ENCODE measurements at places on chromosomes 1 and 21.

DNA sequence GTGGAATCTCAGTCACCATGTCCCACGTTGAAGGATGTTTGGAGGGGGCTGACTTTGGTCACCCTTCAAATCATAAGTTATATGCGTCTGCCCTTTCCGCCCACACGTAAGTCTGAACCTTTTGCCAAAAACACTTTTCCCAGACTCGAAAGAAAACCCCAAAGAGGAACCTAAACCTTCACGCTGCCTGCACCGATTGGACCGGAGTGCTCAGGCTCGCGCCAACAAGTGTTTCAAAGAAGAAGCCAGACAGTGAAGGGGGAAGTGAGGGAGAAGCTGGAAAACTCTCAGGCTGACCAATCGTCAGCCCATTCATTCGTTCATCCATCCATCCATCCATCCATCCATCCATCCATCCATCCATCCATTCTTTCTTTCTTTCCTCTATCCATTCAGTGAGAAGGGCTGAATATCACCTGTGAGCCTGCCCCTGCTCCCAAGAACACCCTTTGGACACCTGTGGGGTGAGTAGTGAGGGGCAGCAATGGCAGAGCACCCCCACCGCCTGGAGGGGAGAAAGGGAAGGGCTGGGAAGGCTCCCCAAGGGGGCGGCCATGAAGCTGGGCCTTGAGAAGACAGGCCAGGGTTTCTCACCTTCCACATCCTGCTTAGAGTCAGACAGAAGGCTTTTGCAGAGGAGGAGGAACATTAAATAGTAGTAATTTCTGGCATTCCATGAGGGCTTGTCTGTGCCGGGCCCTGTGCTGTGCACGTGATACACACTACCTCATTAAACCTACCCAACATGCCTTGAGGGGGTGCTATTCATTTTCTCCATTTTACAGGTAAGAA lies 27.1 kb upstream of the RUNX3 start:
- no peak for DNase-seq

DNA sequence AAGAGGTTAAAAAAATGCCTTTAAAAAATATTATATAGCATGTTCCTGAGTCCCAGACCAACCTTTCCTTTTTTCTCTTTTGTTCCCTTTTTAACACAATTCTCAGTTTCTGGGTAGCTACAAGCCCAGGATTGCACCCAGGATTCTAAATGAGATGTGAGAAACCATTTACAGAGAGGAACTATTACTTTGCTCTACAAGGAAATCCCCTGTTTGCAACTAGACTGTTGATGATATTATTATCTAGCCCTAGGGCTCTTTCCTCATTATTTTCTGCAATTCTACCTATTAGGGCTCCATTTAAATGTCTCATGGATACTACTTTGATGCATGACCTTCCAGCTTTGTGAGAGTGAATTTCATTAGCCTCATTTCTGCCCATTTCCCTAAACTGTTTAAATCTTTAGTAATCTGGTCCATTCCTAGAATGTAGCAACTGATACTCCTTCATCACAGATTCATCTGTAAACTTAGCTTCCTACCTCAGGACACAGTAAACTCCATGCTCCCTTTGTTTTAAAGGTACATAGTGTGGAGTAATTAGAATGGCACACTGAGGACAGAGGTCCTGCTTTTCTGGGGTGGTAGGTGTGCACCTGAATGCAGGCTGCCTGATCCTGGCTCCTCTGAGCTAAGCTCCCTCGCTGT lies 7.1 kb upstream of the KIF14 start:
- no peak for DNase-seq

- no peak for DNase-seq
Measured at GRCh38 chr1:198185146-198185545, 28.3 kb downstream of the NEK7 start.

GRCh38 chr1:109527098-109527811 lies 12.4 kb upstream of the GPR61 start:
- DNase-seq, result no peak

GRCh38 chr21:28959367-28960099 lies 33.1 kb downstream of the LTN1 start:
- DNase-seq, result no peak

GRCh38 chr1:89758156-89758555 lies 62.7 kb upstream of the LRRC8D start:
- no peak for DNase-seq

DNA sequence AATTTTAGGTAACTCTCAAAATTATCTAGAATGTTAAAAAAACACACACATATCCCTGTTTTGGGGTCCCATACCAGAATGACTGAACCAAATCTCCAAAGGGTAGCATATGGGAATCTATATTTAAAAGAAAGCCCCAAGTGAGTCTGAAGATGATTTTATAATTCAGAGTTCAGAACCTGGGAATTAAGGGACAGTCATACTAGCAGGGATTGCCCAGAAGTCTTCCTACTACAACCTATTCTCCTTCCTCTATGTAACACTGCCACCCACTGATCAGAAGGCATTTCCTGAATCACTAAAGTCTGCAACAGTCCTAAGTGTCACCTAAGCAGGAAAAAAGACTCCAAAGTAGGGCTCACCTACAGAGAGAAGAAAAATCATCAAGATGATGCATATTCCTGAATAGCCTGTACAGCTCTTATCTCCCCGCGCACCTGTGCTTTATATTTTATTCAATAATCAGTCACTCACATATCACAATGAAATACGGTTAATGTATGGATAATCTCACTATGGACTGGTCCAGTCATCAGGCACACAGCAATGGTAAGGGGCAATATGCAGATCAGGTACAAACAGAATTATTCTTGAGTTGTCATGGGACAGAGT lies 4.9 kb downstream of the RGS1 start:
- no peak for DNase-seq

DNA sequence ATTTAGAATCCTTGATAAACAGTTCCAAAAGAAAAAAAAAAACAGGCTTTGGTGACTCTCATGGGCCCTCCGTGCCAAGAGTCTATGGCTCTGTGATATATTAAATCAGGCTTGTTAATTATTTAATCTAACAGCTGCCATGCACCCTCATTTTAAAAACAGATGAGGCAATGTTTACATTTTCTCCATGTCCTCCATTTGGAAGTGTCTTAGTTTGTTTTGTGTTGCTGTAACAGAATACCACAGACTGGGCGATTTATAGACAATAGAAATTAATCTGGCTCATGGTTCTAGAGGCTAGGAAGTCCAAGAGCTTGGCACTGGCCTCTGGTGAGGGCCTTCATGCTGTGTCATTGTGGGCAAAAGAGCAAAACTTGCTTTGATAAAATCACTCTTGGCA lies 58.0 kb downstream of the B3GALT5 start:
- DNase-seq, result no peak

DNA sequence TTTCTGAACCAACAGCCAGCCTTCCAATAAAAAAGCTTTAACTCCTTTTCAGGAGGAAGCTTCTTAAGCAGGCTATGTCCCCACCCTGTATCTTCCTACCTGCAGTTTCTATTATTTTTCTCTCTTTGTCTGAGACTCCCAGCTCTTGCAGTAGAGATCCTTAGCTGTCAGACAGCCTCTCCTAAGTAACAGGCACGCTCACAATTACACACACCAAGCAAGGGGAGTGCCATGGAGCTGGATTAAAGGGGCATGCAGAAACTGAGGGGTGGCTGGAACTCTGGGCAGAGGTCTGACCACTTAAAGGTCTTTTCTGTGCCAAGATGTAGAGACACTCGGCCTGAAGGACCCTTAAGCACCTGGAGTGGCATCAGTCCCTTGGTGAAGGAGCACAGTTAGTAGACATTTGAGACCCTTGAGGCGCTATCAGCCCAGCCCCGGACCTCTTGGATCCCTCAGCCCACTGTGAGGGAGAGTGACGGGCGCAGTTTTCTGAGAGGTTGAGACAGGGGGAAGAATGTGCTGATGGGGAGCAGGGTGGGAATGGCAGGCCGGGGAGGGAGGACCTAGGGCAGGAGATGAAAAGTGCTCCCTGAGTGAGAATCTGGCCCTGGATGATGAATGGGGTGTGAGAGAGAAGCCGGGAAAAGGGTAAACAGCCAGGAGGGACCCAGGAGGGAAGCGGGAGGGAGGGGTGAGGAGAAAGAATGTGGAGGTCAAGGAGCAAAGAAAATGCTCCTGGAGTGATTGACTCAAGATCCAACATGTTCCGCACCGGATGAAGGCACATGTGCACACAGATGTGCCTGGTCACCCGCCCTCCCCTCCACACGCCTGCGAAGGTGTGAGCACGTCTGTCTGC lies 13.3 kb downstream of the PLXNA2 start:
- DNase-seq, result no peak

DNA sequence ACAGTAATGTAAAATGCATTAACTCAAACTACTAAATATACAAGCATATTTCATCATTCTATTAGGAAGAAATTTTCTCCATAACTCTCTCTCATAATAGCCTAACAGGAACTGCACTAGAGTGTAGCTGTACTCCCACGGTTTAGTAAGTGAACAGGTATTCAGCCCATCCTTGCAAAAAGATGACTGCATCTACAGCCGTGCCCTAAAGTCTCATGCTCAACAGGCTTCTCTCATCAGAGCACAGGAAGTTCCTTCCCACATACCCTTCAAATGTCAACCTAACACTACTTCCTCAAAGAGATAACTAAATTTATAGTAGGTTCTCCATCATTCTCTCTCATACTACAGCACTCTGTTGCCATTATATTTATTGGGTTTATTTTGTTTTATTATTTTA lies 251.6 kb downstream of the AKT3 start:
- no peak for DNase-seq

DNA sequence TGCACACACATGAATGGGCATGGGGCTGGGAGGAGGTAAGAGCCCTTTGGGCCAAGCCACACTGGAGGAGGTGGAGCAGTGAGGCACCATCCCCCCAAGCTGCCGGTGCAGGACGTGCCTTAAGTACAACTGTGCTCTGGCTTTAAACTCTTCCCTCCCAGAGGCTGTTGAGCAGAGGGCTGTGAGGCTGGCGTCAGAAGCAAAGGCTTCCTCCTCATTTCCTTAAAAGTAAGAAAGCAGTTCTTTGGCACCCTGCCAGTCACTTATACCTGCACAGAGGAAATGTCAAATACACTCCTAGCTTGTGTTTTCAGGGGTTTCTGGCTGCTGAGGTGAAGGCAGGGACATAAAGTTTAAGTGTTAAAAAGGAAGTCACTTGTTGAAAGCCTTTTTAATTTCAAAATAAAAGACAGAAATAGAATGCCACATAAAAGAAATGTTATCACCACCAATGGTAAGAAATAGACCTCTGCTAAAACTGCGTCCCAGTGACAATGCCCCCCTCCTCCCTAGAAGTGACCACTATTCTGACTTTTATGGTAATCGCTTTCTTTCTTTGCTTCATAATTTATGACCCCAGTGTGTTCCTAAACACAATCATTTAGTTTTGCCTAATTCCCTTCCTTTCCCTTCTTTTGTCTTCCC lies 33.0 kb downstream of the LAMC2 start:
- DNase-seq, result no peak

DNA sequence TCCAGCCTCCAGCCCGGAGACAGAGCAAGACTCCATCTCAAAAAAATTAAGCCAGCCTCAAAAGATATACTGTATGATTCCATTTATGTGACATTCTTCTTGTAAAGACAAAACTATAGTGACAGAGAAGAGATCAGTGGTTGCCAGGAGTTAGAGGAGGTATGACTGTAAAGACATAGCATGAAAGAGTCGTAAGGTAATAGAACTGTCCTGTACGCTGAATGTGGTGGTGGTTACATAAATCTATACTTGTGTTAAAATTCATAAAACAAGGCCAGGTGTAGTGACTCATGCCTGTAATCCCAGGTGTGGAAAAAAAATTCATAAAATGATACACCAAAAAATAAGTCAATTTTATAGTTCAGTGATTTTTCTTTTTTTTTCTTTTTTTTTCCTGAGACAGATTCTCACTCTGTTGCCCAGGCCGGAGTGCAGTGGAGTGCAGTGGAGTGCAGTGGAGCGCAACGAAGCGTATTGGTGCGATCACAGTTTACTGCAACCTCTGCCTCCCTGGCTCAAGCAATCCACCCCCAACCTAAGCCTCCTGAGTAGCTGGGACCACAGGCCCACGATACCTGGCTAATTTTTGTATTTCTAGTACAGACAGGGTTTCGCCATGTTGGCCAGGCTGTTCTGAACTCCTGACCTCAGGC lies 84.9 kb upstream of the CXADR start:
- DNase-seq, result no peak

- DNase-seq, result no peak
Measured at GRCh38 chr1:239810061-239810481, 281.6 kb upstream of the FMN2 start.

DNA sequence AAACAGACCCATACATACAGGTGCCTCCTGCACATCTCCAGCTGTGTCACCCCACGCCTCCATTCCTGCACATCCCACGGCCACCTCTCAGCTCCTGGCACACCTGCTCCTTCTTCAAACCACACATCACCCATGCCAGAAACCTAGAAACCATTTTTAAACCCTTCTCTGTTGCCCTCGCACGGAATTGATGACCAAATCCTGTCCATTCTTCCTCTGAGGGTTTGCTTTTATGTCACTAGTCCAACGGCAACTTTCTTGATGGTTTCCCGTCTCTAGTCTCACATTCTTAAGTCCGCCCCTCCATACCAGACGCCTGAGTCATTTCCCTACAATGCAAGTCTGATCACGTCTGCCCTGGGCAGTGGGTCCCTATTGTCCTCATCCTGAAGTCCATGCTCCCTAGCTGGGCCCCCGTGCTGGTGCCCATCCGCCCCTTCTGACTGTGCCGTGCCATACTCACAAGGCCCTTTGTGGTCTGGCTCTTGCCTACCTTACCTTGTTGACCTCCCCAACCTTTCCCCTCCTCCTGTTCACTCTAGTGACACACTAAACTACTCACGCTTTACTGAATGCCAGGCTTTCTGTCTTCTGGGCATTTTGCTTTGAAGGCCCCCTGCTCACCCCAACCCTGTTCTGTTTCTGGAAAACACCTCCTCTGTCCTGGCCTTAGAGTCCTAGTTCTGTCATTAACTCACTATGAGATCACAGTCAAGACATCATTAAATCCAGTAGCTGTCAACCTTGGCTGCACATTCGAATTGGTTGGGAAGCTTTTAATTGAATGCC lies 17.6 kb downstream of the SLC2A1 start:
- DNase-seq, result no peak

- DNase-seq, result no peak
Measured at GRCh38 chr1:172360985-172361384, 59.5 kb upstream of the C1orf105 start.

DNA sequence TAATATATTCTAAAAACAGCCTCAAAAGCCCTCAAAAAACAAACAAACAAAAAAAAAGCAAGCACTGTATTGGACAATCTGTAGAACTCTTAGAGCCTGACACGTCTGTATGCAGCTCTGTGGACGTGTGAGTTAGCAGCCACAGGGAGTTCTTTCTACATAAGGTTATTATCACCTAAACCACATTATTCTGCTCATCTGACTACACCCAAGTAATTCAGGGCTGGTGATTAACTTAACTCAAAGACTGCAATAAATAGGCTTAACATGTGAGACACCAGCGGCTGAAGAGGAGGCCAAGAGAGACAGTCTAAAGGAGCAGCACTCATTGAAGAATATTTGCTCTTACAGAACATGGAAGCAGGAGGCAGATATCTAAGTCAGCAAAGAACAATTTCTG lies 316.0 kb downstream of the VAV3 start:
- DNase-seq, result no peak
